ENCODE measurements at places on chromosomes 5 and 9.

GRCh38 chr5:43038496-43038989, 1.6 kb downstream of the ANXA2R start:
- DNase-seq = no peak

GRCh38 chr5:142166754-142167153, 58.2 kb downstream of the NDFIP1 start:
- no peak for DNase-seq

- DNase-seq = no peak
Measured at GRCh38 chr5:103941596-103941995, 379.0 kb upstream of the NUDT12 start.

DNA sequence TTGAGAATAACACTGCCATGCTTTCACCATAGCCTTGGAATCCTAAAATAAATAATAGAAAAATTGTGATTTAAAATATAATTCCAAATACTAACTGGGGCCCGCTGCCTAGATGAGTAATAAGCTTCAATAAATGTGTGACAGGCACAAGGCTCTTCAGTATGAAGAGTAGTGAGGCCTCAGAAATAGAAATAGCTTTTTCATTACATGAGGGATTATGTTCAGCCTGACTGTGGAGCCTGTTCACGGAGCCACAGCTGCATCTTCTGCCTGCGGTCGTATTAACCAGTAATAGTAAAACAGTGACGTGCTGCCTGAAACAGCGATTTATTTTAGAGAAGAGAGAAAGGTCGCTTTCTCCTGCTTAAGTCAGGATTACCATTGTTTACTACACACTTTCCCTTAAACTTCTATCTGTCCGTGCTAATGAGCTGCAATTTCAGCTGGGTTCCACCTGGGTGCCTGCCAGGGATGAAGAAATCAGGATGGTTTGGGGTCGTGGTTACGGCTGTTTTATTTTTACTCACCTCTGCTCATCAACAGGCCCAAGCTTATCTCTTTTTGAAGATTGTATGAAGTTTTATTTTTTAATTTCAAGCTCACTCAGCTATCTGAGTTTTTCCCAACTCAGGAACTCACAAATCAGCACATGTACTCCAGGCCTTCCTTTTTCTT, 284.9 kb upstream of the WWC1 start:
- no peak for DNase-seq

DNA sequence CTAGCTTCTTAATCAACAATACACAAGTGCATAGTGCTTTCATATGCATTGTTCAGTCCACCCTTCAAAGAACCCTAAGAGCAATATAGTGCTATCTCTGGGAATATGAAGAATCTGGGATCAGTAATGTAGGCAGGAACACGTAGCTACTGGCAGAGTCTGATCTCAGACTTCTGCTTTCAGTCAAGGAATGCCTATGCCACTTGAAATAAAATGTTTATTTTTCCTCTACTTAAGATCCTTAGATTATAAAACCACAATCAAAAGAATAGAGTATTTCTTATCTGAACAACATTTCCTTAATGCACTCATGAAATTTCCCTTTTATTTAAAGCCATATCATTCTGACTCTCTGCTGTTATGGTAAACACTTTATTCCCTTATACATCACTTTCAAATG, 1407.8 kb upstream of the C9orf72 start:
- no peak for DNase-seq

DNA sequence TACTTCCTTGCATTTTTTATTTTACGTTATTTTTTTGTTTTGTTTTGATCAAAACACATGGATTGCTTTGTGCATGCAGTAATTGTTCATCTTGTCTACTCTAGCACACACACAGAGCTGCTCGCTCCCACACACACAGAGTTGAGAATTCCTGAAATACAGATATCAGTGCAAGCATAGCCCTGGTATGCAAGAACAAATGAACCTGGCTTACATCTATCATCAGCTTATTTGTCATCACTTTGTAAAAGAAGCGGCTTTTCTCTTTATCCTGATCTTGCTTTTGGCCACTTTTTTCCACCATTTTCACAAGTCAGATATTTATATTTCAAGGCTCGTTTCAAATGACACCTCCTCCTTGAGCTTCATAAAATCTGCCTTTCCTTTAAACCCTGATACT, 1435.7 kb downstream of the MAT2B start:
- no peak for DNase-seq

DNA sequence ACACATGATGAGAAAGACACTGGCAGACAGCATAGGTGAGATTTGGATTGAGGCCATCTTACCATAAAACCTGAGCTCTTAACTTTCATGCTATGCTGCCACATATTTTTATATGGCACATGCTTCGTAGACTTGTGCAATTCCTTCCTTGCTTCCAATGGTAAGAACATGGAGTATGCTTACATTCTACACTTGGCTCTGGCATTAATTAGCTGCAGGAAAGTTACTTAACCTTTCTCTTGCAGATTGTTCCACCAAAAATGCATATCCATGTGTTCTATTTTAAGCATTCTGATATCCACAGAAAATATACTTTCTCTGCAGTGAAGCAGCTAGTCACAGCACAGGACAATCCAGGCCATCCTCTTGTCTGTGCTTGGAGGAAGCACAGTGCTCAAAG, 119.4 kb downstream of the MPDZ start:
- no peak for DNase-seq

- no peak for DNase-seq
Measured at GRCh38 chr9:97908705-97909104, 13.6 kb downstream of the TRMO start.

GRCh38 chr5:75053304-75054133, 1.2 kb upstream of the GCNT4 start:
- DNase-seq = peak; percentile 74

DNA sequence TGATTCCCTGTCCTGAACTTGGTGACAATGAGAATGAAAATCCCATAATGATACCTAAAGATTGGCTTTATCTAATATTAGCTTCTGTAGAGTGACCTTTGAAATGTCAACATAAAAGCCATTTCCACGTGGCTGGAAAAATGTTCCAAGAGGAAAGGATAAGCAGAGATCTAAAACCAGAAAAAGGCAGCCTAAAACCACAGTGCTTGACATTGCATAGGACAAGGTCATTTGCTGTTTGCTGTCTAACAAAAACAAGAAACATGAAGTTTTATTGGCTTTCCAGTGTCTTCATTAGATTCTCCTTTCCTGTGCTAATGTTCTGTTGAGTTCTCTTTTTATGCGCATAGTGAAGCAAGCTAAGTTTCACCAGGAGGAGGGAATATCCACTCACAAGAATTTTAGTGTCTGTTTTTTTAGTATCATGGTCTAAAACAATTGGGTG, 44.6 kb downstream of the CPEB4 start:
- DNase-seq = no peak

DNA sequence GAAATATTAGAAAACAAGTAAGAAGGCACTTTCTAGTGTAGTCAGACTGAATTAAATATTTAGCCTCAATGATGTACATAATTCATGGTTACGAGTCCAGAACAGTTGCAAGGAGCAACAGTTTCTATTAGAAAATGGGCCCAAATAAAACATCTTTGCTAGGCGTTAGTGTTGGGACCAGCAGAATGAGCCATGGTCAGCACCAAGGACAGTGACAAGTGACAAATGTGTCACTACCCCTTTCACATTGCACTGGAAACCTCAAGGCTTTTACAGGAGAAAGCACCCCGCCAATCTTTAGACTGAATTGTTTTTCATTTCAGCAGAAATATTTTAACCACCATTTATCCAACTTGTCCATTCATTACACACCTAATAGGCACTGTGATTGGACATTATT, 301.3 kb upstream of the ADCY2 start:
- peak; percentile 42 for DNase-seq

- no peak for DNase-seq
Measured at GRCh38 chr9:117546894-117547678, 132.2 kb upstream of the ASTN2 start.

DNA sequence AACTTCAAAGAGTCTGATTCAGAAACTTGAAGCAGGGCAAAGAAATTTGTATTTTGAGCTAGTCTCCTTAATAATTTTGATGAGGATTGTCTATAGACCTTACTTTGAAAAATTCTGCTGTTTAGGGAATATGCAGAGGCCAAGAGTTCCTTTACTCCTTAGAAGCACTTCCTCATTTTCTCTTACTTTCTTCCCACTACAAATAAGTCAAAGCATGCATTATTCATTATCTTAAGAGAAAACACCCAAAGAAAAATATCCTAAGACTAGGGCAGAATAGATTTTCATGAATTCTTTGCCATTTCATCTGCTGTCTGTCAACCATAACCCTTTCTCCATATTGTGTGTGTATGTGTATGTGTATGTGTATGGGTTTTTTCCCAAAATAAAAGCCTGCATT, 307.9 kb downstream of the KCTD16 start:
- DNase-seq = no peak

- no peak for DNase-seq
Measured at GRCh38 chr5:98791001-98791519, 17.6 kb downstream of the RGMB start.

DNA sequence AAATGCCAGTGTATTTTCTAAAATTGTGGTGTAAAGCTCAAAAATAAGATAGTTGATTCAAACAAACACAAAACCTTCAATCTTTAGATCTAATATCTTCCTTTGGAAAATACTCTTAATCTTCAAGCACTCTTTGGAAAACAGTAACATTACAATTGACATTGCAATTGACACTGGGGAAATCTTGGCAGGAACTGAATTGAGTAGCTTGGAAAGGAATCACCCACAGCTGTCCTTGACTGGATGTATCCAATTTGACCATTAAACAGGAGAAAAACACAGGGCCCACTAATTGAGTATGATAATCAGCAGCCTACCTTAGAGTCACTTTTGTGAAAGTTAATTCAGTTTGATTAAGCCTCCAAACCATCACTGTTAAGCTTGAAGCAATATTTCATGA, 776.7 kb downstream of the DTWD2 start:
- DNase-seq = no peak

DNA sequence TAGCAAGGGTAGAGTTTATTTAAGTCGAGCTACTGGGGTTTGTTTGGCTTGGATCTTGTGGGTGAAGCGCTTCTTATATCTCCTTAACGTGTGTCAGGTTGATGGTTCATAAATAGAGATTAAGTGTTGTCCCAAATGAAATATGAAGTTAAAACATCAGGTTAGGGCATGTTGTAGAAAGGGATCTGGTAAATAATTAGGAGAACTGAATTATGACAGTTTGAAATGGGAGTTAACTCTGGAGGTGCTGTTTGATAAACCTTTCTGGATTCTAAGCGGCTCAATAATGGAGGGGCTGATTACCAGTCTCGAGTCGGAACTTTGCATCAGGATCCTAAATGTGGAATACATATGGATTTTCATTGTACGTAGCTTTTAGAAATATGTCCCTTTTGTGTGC, 717.0 kb upstream of the WWC1 start:
- DNase-seq = no peak

All from mesothelial cell of epicardium (in vitro differentiated cells).